ENCODE measurements at places on chromosomes 11 and 22. TPM values are rescaled to one million over a fixed set of nuclear protein-coding genes. Genes with fewer than 3 reads are reported as not detected.

The NUDT8 gene
- 5.3 TPM for total RNA-seq

The SCGB1A1 gene
- total RNA-seq = not detected

The ALDH3B2 gene
- not detected for total RNA-seq

GRCh38 chr11:78708388-78708787, 133.7 kb upstream of the NARS2 start:
- peak; percentile 12 for DNase-seq

DNA sequence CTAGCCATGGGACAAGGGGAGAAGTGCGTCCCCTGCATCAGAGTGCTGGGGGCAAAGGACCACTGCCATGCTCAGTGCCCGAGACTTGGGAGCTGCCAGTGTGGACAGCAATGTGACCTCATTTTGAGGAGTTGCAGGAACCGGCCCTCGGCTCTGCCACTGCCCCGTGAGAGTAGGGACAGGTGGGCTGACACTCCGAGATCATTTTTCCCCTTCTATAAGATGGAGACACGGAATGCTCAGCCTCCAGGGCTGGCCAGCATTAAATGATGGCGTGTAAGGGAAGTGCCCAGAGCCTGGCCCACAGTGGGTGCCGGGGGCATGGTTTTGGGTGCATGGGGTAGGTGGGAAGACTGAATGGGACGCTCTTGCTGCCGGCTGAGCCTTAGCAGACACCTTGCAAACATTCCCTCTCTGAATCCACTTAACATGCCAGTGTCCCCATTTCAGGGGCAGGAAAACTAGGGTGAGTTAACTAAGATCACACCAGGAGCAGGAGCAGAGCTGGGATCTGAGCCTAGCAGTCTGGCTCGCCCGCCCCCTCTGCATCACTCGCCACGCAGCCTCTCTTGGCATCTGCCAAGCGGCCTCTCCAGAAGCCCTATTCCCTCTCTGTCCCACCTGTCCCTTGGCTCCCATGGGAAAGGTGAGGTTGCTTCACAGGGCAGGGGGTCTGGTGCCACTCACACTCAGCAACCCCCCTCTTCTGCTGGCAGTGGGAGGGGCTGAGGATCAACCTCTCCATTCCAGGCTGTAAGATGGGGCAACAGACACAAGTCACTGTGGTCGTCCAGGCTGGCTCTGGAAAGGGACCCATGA, 13.6 kb downstream of the NPTXR start:
- no peak for DNase-seq

DNA sequence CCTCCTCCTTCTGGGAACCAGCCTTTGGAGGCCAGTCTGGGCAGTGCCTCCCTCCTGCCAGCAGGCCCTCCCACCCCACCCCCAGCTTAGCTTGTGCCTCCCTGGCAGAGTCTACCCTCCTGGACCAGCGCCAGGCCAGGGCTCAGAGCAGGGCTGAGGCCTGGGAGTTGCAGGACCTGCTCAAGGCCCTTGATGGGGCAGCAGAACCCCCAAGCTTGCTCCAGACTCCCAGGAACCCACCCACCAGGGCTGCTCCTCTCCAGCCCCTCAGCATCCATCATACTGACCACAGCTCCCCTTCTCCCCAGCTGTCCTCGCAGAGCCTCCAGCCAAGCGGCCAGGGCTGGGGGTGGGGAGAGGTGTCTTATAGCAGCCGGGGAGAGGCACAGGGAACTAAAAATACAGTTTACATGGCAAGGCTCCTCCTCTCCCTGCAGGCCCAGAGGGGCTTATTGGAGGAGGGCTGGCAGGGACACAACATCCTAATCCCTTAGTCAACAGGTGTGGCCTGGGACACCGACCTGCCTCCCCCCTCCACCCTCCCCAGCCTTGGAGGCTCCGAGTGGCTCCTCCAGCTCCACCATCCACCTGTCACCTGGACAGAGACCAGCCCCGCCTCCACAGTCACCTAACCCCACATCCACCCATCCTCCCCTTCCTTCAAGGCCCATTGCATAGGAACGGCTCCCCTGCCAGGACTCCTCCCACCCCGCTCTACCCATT, 5.2 kb upstream of the MB start:
- no peak for DNase-seq

- no peak for DNase-seq
Measured at GRCh38 chr11:47318166-47318565, 34.3 kb downstream of the MYBPC3 start.

DNA sequence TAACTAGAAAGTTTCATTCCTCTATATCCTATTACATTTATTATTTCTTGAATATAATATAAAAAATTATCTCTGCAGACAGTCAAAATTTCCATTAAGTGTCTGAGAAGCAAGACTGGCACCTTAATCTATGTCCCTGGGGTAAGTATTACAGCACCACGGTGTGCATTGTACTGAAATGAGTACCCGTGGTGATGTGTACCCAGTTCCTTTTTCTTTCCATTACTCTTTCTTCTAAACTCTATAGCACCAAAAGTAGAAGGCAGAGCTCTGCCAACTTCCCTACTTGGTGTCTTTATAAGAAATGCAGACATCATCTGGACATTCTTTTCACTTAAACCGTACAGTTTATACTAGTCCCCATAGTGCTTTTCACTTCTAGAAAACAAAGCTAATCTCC, 161.7 kb downstream of the GUCY1A2 start:
- DNase-seq = no peak

- no peak for DNase-seq
Measured at GRCh38 chr11:43931717-43932039, 10.8 kb upstream of the C11orf96 start.

GRCh38 chr11:15568440-15568839, 453.7 kb downstream of the INSC start:
- no peak for DNase-seq

DNA sequence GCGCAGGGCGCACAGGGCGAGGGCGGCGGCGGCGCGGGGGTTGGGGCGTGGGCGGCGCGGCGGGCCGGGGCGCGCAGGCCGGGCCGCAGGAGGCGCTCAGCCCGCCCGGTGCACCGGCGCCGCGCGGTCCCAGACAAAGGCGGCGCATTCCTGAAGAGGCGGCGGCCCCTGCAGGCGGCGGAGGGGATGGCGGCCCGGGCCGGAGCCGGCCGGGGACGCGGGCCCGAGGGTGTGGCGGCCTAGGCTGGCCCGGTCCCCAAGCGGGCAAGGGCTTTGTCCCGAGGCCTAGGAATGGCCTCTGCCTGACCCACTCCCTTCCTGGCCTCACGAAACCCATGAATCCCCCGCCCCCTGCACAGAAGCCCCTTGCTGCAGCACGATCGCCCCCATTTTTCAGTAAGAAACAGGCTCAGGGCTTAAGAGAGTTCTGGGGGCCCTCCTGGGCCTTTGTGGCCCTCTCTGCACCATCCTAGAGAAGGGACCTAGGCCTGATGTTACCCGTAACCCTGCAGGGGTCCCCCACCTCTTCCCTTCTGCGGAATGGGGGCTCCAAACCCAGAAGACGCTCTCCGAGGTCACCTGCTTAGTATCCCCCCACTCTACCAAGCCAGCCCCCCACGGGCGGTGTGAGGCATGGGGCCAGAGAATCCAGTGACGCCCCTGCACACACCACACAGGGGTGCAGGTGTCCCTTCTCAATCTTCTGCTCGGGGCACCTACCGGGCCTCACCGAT, at the start of gene RTN4R:
TSS of gene RTN4R (minus strand) at position 40 of the 734 bp plus-strand sequence. CDS start 226 bp downstream, outside the sequence.
- no peak for DNase-seq

- no peak for DNase-seq
Measured at GRCh38 chr11:130906616-130907015, 9.7 kb downstream of the SNX19 start.

GRCh38 chr11:87897071-87897470, 278.2 kb downstream of the RAB38 start:
- DNase-seq = no peak

DNA sequence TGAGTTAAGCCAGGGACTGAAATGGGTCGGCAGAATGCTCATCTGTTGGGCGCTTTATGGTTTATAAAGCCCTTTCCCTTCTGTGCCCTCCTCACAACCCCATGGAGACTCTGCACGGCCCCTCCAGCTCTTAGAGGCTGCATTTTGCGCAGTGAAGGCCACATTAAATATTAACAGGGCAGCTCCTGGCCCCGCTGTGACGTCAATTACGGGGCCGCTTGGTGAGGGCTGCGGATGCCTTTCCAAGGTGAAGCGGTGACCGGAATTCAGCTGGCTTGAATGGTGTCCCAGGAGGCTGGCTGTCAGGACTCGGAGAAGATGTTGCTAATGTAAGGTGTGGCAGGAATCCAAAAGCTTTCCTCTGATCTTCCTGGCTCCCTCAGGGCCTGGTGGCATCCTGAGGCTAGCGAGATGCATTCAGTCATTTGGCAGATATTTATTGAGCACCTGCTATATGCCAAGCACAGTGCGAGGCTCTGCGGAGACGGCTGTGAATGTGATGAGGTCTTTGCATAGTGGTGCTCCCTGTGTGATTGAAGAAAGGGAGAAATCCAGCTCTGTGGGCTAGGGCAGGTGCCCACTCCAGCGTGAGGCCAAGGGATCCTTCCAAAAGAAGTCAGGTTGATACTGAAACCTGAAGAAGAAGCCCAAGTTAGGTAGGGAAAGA, 10.4 kb upstream of the YWHAH start:
- DNase-seq = no peak

- peak; percentile 16 for DNase-seq
Measured at GRCh38 chr11:67120881-67121710, 2.0 kb downstream of the KDM2A start.

DNA sequence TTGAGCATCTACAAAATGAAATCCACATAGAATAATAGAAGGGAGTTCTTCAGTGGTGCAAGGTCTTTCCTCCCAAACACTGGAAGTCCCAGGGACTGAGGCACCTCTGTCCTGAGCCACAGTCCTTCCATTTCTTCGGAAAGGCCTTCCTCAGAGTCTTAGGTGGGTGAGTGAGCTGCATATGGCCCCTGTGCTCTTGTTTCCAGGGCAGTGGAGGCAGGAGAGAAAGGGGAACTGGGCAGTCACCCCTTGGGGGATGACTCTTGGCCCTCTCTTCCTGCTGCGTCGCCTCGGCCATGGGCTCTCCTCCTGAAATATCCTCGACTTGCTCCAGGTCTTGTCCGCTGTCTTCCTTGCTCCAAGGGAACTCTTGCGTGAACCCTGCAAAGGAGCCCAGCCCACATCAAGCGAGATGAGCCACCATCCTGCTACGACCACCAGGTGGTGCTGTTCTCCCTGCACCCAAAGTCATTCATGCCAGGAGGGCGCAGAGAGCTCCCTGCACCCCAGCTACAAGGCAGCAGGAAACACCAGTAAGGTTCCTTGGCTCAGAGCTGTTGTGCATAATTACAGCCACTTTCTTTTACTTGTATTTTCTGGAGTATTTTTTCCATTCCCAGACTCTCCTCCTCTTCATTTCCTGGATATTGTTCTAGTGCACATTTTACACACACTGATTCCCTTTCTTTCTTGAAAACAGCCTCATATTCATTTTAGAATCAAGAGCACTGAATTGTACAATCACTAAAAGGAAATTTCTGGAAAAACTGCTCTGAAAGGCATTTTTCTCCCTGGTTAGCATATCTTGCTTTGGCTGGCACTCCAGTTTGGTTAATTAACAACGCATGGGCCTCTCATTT, 397.8 kb downstream of the OPCML start:
- DNase-seq = peak; percentile 10

DNA sequence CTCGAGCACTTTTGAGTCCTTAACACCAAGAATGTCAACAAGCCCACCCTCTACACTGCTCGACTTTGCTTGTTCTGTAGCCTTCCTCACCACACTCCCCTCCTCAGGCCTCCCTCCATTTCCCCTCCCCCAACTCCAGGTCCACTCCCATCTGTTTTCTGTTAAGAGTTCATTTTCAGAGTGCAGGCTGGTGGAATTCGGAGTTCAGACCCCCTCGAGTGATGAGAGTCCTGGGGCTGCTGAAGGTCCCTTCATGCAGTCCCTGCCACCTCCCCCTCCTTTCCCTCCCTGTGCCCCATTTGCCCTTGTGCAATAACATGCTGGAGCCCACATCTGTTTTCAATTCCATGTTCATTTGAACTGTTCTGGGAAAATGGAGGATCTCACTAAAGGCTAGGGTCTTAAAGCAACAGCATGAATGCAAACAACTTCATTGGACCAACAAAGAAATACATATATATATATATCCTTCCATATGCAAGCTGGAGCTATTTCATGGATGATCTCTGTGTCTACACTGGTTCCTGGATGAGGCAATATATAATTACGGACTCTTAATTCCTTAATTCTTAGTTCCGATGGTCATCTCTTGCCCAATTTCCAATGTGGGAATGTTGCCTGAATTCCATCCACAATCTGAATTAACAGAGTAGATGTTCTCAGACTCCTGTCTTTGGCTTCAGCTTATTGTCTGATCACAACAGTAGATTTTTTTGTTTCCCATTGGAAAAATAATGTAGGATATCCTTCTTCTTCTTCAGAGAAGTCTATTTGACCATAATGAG, 340.4 kb downstream of the ETS1 start:
- DNase-seq = no peak

DNA sequence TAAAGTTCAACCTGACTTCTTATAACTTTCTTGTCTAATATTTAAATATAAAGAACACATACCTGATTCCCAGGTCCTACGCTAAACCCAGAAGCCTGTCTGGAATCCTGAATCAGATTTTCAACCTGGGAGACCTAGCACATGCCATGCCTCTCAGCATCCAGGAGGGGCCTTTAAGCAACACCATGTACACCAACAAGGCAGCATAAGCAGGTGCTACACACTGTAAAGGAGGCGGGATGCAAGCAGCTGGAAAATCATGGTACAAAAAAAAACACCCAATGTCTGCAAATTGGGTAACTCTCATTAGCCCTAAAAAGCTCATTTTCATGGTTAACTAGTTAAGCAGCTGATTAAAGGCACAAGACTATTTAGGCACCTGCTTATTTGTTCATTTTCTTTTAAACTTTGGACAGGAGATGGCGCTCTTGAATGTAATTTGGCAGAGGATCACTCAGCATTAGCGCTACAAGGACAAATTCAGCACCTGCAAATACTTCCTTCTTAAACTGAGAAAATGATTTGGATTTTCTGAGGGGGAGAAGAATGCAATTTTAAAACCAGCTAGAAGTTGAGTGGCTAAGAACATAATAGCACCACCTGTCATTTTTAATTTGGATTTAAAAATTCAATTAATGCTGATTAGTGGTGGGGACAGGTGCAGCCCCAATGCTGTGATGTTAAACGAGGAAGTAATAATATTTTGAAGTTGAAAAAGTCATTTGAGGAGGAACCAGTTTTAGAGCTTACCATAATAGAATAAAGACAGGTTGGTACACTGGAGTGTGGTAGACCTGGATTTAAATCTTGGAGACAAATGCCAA, 104.0 kb downstream of the FAR1 start:
- DNase-seq = peak; percentile 60

GRCh38 chr11:15819679-15820286, 536.6 kb downstream of the SOX6 start:
- peak; percentile 35 for DNase-seq

DNA sequence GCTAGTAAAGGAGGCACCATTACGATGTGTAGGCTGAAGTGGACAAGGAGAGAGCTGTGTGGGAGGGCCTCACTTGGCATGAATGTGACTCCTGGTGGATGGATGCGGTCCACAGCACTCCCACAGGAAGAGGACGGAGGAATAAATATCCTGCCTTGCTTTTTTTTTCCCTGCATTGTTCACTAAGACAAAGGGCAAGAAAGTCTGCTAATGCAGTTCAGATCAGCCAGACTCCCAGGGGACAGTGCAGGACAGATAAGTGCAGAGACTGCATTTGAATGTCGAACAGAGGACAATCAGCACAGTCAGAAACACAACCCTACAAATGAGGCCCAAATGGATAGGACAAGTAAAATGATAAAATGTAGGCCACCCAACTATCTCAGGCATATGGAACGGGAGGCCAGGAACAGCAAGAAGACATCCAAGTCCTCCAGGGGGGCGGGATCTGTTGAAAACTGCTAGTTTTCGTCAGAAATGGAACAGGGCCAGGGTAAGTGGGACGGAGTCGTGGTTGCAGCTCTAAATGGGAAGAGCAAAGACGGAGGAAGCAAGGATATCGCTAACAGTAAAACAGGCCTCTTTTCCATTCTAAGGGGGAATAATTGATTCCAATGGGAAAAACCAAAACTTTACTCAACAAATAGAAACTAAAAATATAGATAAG, 25.2 kb upstream of the OR8B8 start:
- no peak for DNase-seq

Data from A172 (cell line).